Activated CD4-positive, alpha-beta T cell treated with anti-CD3 and anti-CD28 coated beads for 36 hours (primary cell): ENCODE measurements at places on chromosomes 5 and 9.

DNA sequence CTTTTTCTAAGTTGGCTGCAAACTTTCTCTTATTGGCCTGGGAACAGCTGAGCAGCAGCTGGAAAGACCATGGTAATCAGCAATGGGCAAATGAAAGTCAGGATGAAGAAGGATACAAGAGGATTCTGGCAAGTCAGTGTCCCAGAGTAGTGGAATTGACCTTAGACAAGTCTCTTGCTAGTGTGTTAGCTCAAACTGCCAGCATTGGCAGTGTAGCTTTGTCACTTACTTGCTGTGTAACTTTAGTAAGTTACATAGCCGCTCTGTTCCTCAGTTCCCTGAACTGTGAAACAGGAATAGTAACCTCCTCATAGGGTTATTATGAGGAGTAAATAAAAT is 3.6 kb downstream of the ALDH1A1 start:
- peaks cover 23% of the 10 kb centered on the region for H3K27me3 ChIP-seq
- H3K4me3 ChIP-seq, result no peak overlapping the region
- no peaks in the 10 kb centered on the region for H3K36me3 ChIP-seq
- peaks cover 7% of the 10 kb centered on the region for H3K4me1 ChIP-seq

- no peak overlapping the region for H3K4me3 ChIP-seq
- peaks cover 48% of the 10 kb centered on the region for H3K36me3 ChIP-seq
- peaks cover 49% of the 10 kb centered on the region for H3K4me1 ChIP-seq
- no peak overlapping the region for H3K27ac ChIP-seq
- no peaks in the 10 kb centered on the region for H3K27me3 ChIP-seq
- no peak for DNase-seq
Observed at GRCh38 chr9:37191403-37192089, 71.2 kb downstream of the ZCCHC7 start.

DNA sequence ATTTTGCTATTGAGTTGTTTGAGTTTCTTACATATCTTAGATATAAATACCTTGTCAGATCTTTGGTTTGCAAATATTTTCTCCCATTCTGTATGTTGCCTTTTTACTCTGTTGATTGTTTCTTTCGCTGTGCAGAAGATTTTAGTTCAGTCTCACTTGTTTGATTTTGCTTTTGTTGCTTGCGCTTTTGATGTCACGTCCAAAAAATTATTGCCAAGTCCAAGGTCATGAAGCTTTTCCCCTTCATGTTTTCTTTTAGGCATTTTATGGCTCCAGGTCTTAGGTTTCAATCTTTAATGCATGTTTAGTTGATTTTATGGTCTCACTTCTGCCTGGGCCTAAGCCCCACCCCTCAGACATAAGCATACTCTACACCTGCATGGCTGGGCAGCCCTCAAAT is 131.5 kb upstream of the TNC start:
- peaks cover 9% of the 10 kb centered on the region for H3K27me3 ChIP-seq
- no peak overlapping the region for H3K4me3 ChIP-seq
- DNase-seq, result no peak
- H3K4me1 ChIP-seq, result no peaks in the 10 kb centered on the region

DNA sequence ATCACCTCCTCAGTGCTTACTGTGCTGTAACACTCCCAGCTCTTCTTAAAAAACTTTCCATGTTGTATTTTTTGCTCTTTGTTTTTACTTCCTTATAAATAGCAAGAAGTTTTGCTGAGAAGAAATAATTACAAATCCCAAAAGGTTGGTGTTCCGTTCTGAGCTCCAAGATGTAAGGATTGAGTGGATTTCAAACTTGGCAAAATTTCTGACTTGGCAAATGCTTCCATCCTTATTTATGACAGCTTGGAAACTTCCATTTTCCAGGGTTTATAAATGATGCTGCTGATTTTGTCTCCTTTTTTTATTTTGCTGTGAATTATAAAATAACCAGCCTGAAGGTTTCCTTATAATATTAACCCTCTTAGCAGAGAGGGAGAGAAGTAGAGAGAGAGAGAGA is 151.9 kb downstream of the NTRK2 start:
- no peak overlapping the region for H3K27ac ChIP-seq
- no peak overlapping the region for H3K4me3 ChIP-seq
- no peaks in the 10 kb centered on the region for H3K4me1 ChIP-seq
- no peak for DNase-seq

DNA sequence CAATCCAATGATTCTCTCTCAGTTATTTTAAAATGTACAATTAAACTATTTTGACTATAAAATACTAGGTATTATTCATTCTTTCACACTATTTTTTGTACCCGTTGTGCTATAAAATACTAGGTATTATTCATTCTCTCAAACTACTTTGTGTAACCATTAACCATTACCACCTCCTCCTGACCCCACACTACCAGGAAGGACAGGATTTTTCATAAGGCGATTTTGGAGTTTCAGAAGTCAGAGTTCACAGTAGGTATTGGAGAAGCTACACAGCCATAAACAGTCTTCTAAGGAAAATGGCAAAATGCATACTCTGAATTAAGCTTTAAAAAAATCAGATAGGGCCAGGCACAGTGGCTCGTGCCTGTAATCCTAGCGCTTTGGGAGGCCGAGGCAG is 35.1 kb upstream of the TMEM252 start:
- H3K4me3 ChIP-seq, result no peak overlapping the region
- no peaks in the 10 kb centered on the region for H3K36me3 ChIP-seq
- H3K27me3 ChIP-seq, result peaks cover 5% of the 10 kb centered on the region
- no peak for DNase-seq
- no peak overlapping the region for H3K27ac ChIP-seq
- H3K4me1 ChIP-seq, result no peaks in the 10 kb centered on the region
